ENCODE measurements at places on chromosomes 12 and 14. TPM values are rescaled to one million over a fixed set of nuclear protein-coding genes. Genes with fewer than 3 reads are reported as not detected.

The LGMN gene
- total RNA-seq, result 34.0 TPM

GRCh38 chr14:64549016-64549415 is 745 bp upstream of the PPP1R36 start:
- peak; percentile 30 for DNase-seq

The PAPLN gene
- 6.0 TPM for total RNA-seq

The PROX2 gene
- total RNA-seq, result not detected

DNA sequence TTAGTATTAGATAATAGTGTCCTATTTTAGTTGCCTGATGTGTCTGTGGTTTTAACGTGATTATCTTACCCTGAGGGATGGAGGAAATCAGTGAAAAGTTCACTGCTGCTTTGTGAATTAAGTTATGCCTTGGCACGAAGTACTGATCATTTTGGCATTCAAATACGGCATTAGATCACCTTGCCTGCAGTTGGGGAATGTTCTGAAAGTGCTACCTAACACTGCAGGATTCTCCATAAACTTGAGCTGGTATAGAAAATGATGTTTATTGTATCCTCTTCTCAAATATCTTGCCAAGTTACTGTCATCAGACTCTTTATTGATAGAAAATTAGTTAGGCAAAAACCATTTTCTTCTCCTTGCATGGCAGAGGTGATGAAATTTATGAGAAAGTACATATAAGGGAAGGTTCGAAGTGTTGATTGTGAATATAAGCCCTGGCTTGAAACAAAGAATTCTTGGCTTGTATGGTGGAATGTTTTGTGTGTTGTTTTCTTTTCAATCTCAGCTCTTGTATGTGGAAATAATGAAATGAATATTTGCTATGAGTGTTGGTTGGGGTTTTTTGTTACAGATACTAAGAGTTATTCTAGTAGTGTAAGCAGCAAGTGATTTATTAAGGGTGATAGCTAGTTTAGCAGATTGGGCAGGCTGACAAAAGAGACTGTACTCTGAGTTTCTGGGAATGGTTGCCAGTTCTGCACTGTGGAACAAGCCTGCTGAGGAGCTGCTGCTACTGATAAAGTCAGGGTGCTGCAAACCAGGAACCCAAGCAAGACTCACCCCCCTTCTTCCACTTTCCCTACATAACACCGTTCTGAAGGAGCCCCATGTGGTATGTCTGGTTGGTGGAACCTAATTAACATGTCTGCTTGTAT is 448.3 kb downstream of the PCNX1 start:
- peak; percentile 58 for DNase-seq

Measured in bronchial epithelial cell (primary cell).